ENCODE measurements at places on chromosomes 5 and 9.

DNA sequence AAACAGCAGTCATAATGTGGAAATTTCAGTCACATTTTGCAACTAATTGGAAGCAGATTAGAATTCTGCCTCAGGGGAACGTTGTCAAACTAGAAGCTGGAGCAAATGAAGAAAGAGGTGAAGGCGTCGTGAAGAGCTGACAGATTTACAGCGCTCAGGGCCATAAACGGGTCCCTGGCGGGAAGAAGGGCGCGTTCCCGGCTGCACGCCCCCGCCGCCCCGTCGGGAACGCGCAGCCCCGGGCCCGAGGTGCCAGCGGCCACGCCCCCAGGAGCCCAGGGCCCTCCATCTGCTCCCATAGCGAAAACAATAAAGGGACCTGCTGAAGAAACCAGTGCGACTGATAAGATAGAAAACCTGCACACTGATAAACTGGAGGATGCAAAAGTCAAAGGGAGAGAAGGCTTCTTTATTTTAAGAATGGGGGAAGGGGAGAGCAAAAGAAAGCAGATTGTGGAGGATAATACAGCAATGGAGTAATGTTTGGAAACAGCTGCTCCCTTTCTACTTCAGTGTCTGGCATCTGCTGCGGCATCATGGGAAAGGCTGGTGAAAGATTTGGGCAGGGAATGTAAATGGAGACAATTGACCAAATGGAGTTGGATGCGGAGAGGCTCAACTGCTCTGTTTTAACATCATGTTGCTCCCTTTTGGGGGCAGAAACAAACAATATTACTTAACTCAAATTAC, 11.1 kb downstream of the ZNF608 start:
- no peak for DNase-seq

DNA sequence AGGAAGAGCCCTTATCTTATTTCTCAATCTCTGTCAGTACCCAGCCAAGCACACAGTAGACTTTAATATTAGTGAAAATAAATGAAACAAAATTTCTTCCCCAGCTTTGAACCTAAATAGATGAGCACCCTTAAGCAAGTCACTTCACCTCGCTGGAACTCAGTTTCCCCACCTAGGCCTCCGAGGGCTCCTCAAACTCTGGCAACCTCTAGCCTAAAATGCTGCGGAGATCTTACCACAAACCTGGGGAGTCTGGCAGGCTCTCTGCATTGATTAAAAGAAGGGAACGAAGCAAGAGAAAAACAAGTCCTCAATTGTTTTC, 326 bp downstream of the RIGI start:
- no peak for DNase-seq

GRCh38 chr5:148267962-148268361, 632 bp upstream of the SPINK13 start:
- DNase-seq = no peak

- no peak for DNase-seq
Observed at GRCh38 chr5:9009931-9010651, 535.8 kb downstream of the SEMA5A start.

GRCh38 chr9:70672161-70672649, 257.7 kb upstream of the KLF9 start:
- DNase-seq = no peak

GRCh38 chr9:71793386-71794105, 25.2 kb upstream of the CEMIP2 start:
- no peak for DNase-seq

GRCh38 chr9:111922324-111923013, 25.9 kb downstream of the UGCG start:
- no peak for DNase-seq

DNA sequence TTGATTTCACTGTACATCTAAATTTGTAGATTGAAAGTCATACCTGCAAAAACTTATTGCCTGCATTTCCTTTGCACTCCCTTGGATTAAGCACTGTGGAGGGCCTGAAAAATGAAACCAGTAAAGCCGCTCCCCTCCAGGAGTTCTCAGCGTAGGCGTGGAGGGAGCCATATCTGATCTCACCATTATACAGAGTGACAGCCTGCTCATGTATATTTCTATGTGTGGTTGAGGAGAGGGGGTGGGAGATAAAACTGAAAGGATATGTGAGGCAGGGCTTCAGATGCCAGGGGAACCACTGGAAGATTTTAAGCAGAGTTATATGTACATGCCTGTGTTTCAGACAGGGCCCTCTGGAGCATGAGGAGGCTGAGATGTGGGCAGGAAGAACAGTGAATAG, 303.0 kb downstream of the MSX2 start:
- no peak for DNase-seq

GRCh38 chr9:100472788-100473275, at the start of gene TMEFF1:
TMEFF1 (plus strand) TSS chr9:100473149; CDS start chr9:100473545, 396 bp downstream.
- peak; percentile 76 for DNase-seq

Data from MM.1S (cell line).